Upper lobe of left lung (tissue), 6 donors: ENCODE measurements at places on chromosomes 16 and 17. TPM values are rescaled to one million over a fixed set of nuclear protein-coding genes. Genes with fewer than 3 reads are reported as not detected.

GRCh38 chr16:22220069-22220440 lies 14.0 kb downstream of the EEF2K start:
- H3K36me3 ChIP-seq, result peaks cover 5% of the 10 kb centered on the region
- no peaks in the 10 kb centered on the region for H3K27me3 ChIP-seq
- H3K4me3 ChIP-seq, result no peak overlapping the region
- peaks cover 17% of the 10 kb centered on the region for H3K4me1 ChIP-seq

Gene CCR7
- total RNA-seq, result 0.30 TPM

GRCh38 chr16:62079236-62079635 lies 43.0 kb upstream of the CDH8 start:
- no peak overlapping the region for H3K4me3 ChIP-seq
- H3K27me3 ChIP-seq, result no peaks in the 10 kb centered on the region
- no peak overlapping the region for H3K27ac ChIP-seq
- no peaks in the 10 kb centered on the region for H3K4me1 ChIP-seq
- no peaks in the 10 kb centered on the region for H3K36me3 ChIP-seq

- H3K4me1 ChIP-seq, result peaks cover 44% of the 10 kb centered on the region
- H3K27ac ChIP-seq, result peak overlapping the region; percentile 43
- no peak overlapping the region for H3K4me3 ChIP-seq
- no peaks in the 10 kb centered on the region for H3K27me3 ChIP-seq
Measured at GRCh38 chr16:85171759-85172454, 59.6 kb upstream of the CIBAR2 start.

Gene SLC5A10
- total RNA-seq, result not detected

GRCh38 chr17:67633751-67634211 lies 84.0 kb upstream of the NOL11 start:
- no peaks in the 10 kb centered on the region for H3K27me3 ChIP-seq
- no peak overlapping the region for H3K4me3 ChIP-seq
- no peak overlapping the region for H3K27ac ChIP-seq
- H3K4me1 ChIP-seq, result peaks cover 30% of the 10 kb centered on the region

Gene PRR15L
- total RNA-seq, result 73.8 TPM

- peak; percentile 94 for DNase-seq
- H3K4me1 ChIP-seq, result peaks cover 43% of the 10 kb centered on the region
- H3K27ac ChIP-seq, result peak overlapping the region; percentile 77
- H3K4me3 ChIP-seq, result peak overlapping the region; percentile 42
- peaks cover 23% of the 10 kb centered on the region for H3K27me3 ChIP-seq
Measured at GRCh38 chr17:7046127-7046724, 2.3 kb upstream of the SLC16A11 start.

Gene ACTG1
- 3,864 TPM for total RNA-seq

GRCh38 chr17:57016764-57017116 lies 38.8 kb downstream of the SCPEP1 start:
- H3K4me1 ChIP-seq, result no peaks in the 10 kb centered on the region
- no peaks in the 10 kb centered on the region for H3K36me3 ChIP-seq
- H3K4me3 ChIP-seq, result no peak overlapping the region
- no peak for DNase-seq
- H3K27me3 ChIP-seq, result no peaks in the 10 kb centered on the region

DNA sequence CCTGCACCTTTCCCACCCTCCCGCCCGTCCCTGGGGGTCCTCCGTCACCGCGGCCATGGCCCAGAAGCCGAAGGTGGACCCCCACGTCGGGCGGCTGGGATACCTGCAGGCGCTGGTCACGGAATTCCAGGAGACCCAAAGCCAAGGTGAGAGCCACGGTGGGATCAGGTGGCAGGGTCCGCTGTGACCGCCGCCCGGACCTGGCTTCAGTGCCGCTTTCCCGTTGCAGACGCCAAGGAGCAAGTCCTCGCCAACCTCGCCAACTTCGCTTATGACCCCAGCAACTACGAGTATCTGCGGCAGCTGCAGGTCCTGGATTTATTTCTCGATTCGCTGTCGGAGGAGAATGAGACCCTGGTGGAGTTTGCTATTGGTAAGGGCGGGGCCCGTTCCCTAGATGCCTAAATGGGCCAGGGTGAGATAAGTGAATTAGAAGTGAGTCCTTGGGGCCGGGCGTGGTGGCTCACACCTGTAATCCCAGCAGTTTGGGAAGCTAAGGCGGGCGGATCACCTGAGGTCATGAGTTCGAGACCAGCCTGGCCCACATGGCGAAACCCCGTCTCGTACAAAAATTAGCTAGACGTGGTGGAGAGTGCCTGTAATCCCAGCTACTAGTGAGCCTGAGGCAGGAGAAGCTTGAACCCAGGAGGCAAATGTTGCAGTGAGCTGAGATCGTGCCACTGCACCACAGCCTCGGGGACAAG lies 617 bp downstream of the ARMC7 start:
- H3K27me3 ChIP-seq, result no peaks in the 10 kb centered on the region
- H3K4me1 ChIP-seq, result peaks cover 48% of the 10 kb centered on the region
- H3K36me3 ChIP-seq, result peaks cover 4% of the 10 kb centered on the region
- peak overlapping the region; percentile 92 for H3K27ac ChIP-seq
